ENCODE measurements at places on chromosomes 2 and 18.

- no peak for DNase-seq
These were observed 54.1 kb upstream of the EPB41L5 start for GRCh38 chr2:119958670-119959268.

DNA sequence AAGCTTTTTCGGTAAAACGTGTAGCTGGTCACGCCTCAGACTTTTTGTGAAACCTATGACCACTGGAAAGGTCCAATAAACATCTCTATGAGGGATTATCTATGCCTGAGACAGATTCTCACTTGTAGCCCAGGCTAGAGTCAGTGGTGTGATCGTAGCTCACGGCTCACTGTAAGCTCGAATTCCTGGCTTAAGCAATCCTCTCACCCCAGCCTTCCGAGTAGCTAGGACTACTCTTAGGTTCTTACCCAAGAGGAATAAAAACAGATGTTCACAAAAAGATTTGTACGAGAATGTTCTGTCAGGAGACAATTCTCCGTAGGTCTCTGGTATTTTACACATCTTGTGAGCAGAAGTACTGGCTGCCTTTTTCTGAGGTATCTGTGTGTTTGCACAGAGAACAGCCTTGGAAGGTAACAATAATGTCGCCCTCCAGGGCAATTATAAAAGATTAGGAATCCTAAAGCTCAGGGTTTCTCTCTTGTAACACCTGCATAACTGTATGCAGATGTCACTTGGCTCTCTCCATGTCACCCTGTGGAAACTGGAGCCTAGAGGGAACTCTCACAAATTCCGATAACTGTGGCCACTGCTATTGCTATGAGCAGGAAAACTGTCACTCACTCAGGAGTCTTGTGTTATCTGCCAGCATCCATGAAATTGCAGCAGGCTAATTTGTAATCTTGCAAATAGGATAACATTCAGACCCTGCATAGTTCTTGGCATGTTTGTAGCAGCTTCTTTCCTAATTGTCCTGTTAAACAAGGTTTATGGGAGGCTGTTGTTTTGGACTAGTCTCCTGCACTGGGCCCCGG, 25.5 kb upstream of the RALBP1 start:
- DNase-seq: no peak

DNA sequence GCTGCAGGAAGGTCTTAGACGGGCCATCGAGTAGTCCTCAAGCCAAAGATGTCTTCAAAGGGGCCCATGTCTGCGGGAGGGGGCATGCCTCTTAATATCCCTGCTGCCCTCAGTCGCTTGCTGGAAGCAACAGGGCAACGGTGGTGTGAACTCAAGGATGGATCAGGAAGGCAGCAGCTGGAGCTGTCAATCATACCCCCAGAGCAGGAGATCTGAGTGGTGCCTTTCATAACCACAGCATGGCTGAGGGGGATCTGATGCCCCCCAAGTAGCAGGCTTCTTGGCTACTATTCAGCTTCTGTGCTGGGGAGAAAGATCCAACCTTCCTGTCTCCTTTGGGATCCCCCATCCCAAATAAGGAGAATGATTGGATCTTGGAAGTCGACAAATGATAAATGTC, 46.4 kb downstream of the INSIG2 start:
- no peak for DNase-seq

DNA sequence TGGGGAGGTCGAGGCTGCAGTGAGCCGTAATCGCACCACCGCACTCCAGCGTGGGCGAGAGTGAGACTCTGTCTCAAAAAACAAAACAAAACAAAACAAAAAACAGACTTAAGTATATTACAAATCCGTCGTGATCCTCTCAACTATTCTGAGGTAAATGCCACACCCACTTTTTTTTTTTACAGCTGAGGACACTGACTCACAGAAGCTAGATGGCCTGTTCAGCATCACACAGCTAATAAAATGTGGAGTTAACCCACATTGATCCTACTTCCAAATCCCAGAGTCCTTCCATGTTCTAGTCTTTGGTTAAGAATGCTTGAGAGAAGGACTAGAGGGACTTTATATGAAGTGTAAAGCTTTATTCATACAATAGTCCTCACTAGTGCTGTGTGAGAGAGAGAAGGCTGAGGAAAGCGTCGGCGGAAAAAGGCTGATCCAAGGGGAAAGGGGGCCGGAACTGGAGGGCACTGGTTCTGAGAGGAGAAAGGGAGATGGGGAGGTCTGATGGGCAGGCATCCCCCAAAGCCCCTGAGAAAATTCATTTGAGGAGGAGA, 627 bp downstream of the RNF25 start:
- DNase-seq: no peak

DNA sequence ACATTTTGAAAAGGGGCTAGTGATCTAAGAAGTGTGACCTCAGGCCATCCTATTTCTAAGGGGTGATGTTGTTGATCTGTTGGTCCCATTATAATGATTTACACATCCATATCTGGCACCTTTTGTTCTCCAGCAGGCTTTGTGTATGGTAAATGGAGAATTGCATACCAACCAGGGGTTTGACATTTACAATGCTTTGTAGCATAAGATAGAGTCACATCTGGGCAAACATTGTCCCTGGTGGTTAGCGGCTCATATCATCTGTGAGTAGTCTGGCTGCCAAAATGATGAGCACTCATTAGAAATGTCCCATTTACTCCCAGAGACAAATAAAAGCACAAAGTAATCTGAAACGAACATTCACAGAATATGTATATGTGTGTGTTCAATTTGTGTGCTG, 1775.5 kb upstream of the CELF4 start:
- no peak for DNase-seq

- no peak for DNase-seq
These were observed 335.1 kb downstream of the CYRIA start for GRCh38 chr2:16330571-16330970.

DNA sequence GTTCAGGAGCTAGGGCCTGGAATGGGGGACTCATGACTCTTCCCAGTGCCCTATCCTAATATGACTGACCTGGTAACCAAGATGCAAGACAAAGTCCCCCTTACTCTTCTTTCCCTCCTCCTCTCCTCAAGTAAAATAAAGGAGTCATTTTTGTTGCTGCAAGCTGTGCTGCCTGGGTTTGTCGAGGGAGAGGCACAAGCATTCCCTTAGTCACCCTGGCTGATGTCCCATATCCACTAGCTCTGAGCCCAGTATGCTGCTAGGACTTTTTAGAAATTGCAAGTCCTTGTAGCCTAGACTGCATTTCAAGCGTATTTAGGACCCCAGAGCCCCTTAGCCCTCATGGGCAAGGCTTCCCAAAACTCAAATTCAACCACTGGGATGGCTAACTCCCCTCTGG, 338.5 kb upstream of the SETBP1 start:
- DNase-seq: no peak

DNA sequence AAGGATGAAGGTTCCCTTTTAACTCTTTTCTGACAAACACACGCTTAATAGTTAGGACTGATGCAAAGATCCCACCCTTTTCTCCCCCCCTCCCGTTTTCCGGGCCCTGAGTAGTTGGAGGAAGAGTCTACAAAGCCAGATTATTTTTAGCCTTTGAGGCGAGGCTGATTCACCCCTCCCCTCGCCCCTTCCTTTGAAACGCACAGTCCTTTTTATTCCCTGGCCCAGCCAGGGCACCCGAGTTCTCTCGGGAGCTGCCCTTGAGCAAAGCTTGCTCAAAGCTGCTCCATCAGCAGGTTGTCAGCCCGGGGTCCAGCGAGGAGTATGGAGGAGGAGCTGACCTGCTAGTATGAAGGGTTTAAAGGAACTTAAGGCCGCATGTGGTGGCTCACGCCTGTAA, 47.1 kb upstream of the SPRED2 start:
- DNase-seq: no peak

DNA sequence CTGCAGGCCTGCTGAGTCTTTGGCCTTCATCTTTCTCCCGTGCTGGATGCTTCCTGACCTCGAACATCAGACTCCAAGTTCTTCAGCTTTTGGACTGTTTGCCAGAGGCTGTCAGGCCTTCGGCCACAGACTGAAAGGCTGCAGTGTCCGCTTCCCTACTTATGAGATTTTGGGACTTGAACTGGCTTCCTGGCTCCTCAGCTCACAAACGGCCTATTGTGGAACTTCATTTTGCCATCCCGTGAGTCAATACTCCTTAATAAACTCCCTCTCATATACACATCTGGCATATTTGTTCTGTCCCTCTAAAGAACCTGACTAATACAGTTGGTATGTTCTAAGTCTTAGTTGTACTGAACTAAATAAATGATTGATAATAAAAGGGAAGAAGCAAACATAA, 702.8 kb upstream of the LINC00305 start:
- no peak for DNase-seq

GRCh38 chr2:127422559-127423477, 4.6 kb downstream of the PROC start:
- DNase-seq: peak; percentile 81

GRCh38 chr2:230306474-230306873, 20.5 kb upstream of the SP140L start:
- DNase-seq: no peak

All from Right ventricle myocardium inferior (tissue), 1 donor.